ENCODE measurements at places on chromosomes 5 and 9. TPM values are rescaled to one million over a fixed set of nuclear protein-coding genes. Genes with fewer than 3 reads are reported as not detected.

DNA sequence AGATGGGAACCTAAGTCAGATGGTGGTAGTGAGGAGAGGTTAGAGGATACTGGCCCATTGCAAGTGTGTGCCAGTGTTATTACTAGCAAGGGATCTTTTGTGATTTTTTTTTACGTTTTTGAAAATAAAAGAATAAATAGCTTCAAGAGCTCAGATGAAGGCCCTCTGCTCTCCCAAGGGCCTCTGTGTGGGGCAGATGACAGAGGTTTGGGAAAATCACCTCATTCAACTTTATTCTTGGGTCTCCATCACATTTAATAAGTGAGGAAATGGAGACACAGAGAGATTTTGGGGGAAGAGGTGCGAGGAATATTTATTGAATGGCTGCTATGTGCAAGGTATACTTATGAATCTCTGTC is 10.1 kb upstream of the TRAF1 start:
- peaks cover 57% of the 10 kb centered on the region for H3K4me1 ChIP-seq
- DNase-seq: no peak
- H3K27me3 ChIP-seq: peaks cover 8% of the 10 kb centered on the region

DNA sequence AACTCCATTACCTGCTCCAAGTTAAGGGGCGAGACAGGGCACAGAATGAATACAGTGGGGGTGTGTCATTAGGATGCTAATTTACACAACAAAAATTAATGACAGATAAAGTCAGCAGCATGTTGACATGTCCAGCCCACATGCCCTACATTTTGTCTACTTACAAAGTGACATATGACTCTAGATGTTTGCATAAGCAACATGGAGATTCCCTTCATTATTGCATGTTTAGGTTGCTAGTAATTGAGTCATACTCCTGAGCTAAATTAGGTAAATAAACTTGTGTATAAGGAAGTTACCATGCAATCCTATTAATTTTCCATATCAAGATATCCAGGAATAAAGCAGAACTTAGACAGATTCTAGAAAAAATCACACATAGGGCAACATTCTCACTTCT is 232.2 kb downstream of the PDE4D start:
- peaks cover 15% of the 10 kb centered on the region for H3K4me1 ChIP-seq
- H3K36me3 ChIP-seq: no peaks in the 10 kb centered on the region
- no peaks in the 10 kb centered on the region for H3K27me3 ChIP-seq
- no peak overlapping the region for H3K4me3 ChIP-seq
- no peak for DNase-seq
- H3K27ac ChIP-seq: no peak overlapping the region

GRCh38 chr5:1919209-1919566 is 36.5 kb upstream of the IRX4 start:
- no peaks in the 10 kb centered on the region for H3K36me3 ChIP-seq
- H3K27me3 ChIP-seq: no peaks in the 10 kb centered on the region
- no peak for DNase-seq

CACNA1B gene
- total RNA-seq: not detected

- no peaks in the 10 kb centered on the region for H3K4me1 ChIP-seq
- H3K36me3 ChIP-seq: no peaks in the 10 kb centered on the region
- no peak for DNase-seq
- H3K27ac ChIP-seq: no peak overlapping the region
- peaks cover 9% of the 10 kb centered on the region for H3K27me3 ChIP-seq
These were observed 10.2 kb downstream of the NIPSNAP3B start for GRCh38 chr9:104774132-104774531.

DNA sequence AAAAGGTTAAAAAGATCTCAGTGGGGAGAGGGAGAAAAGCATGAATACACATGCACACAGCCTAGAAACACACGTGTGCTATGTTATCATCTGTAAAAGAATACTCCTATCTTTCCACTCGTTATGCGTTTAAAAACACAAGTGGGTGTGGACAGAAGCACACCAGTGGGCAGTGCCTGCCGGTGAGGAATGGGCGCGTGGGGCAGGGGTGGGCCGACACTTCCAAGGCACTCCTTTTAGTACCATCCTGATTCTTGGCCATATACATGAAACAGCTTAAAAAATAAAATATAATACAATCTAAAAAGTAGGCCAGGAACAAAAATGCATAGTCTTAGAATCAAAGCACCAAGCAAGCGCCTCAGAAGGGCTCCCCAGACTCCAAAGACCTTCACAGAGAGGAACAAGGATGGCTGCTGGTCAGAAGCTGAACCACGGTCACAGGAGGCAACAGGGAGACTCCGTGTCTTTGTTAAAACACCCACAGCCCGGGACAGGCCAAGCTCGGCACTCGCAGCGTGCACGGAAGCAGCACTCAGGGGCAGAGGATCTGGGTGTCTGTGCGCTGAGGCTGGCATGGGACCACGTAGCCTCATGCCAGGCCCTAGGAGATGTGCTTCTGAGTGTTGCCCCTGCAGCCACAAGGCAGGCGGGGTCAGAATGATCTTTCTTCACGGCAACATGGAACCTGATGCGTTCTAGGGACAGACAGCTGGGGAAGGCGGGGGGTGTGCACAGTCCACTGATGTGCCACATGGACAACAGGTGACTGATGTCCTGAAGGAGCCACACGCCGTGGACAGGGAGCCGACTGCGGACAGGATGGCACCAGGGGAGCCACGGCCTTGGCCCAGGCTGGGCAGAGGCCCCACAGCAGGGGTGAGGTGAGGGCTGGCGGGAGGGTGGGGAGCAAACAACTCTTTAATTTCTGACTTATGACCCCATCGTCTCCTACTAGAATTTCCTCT is 15.9 kb downstream of the BRD9 start:
- H3K27me3 ChIP-seq: no peaks in the 10 kb centered on the region
- no peak overlapping the region for H3K4me3 ChIP-seq
- DNase-seq: no peak
- H3K36me3 ChIP-seq: peaks cover 59% of the 10 kb centered on the region
- no peak overlapping the region for H3K27ac ChIP-seq
- H3K4me1 ChIP-seq: peaks cover 4% of the 10 kb centered on the region

DNA sequence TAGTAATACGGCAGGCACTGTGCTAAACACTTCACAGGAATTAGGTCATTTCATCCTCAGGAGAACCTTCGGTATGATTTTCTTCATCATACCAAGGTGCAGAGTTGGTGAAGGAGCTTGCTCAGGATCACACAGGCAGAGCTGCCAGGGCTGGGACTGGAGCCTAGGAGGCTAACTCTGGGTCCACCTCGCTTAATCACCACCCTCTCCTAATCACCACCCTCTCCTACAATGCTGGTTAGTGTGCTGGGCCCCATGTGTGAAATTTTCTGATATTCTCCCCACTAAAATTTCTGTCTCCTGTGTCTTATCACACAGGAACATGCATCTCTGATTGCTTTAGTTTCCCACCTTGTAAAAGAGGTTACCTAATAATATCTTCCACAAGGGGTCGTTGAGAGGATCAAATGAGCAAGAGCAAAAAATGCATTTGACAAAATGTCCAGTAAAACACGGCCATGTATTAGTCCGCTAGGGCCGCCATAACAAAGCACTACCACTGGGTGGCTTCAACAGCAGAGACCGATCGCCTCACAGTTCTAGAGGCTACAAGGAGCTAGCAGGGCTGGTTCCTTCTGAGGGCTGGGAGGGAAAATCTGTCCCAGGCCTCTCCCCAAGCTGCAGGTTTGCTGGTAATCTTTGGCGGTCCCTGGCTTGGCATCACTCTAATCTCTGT is 128.2 kb upstream of the NFIB start:
- no peaks in the 10 kb centered on the region for H3K36me3 ChIP-seq
- no peak overlapping the region for H3K4me3 ChIP-seq
- H3K27ac ChIP-seq: no peak overlapping the region
- H3K4me1 ChIP-seq: no peaks in the 10 kb centered on the region
- DNase-seq: no peak
- H3K27me3 ChIP-seq: peaks cover 4% of the 10 kb centered on the region

DNA sequence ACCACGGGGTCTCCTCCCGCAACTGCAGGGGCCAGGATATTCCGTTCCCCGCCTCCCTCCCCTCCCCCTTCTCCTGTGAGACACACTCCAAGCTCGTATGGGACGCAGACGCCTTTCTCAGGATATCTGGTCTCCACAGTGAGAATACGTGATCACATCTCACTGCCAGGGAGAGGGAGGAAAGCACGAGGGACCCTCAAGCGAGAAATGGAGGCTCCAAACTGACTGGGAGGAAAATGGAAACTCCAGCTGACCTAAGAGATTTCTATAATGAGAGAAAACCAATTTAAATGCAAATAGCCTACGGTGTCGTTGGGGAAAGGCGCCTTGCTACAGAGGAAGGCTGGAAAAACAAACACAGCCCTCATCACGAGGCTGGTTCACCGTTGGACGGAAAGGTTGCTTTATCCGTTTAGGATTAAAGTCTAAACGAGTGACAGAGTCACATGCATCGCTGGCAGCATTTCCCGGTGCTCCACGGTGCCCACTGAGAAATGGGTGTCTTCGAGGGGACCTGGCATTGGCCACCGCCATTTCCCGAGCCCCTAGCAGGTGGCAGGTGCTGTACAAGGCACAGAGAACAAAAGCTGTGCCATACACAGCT is 116.9 kb upstream of the CPEB4 start:
- H3K36me3 ChIP-seq: no peaks in the 10 kb centered on the region
- H3K27ac ChIP-seq: no peak overlapping the region
- no peak for DNase-seq

GRCh38 chr5:144583541-144584449 is 413.1 kb downstream of the KCTD16 start:
- H3K4me1 ChIP-seq: no peaks in the 10 kb centered on the region
- H3K36me3 ChIP-seq: no peaks in the 10 kb centered on the region
- no peaks in the 10 kb centered on the region for H3K27me3 ChIP-seq

MYMK gene
- not detected for total RNA-seq

DROSHA gene
- 69.8 TPM for total RNA-seq

TICAM2 gene
- total RNA-seq: 0.55 TPM

DNA sequence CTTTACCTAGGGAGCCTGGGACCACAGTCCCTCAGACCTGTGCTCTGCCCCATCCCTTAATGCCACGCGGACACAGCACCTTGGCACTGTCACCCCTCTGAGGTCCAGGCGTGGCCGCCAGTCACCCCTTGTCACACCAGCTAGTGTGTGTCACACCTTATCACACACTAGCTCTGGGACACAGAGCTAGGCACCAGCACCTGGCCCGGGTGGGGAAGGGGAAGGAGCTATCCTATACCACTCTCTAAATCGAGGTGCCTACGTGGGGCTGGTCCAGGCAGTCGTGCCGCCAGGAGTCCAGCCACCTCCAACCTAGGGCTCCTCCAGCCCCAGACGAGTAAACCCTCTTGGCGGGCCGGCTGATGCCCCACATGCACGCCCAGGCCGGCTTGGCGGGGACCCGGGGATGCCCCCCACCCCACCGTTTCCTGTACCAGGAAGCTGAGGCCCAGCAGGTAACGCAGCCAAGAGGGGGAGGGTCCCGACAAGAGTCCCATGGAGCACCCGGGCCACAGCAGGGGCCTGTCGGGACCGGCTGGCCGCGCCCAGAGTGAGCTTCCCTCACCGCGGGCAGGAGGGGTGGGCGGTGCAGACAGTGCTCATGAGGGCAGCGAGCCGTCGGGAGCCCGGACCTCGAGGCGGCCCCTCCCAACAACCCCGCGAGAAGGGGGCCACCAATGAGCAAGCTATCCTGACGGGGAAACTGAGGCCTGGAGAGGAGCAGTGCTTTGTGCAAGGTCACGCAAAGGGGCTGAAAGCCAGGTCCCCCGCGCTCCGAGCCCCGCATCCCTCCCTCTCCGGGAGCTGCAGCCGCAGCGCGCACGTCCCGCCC is 550 bp downstream of the CORO2A start:
- H3K36me3 ChIP-seq: no peaks in the 10 kb centered on the region
- no peaks in the 10 kb centered on the region for H3K27me3 ChIP-seq
- peaks cover 31% of the 10 kb centered on the region for H3K4me1 ChIP-seq

GRXCR2 gene
- total RNA-seq: not detected

DNA sequence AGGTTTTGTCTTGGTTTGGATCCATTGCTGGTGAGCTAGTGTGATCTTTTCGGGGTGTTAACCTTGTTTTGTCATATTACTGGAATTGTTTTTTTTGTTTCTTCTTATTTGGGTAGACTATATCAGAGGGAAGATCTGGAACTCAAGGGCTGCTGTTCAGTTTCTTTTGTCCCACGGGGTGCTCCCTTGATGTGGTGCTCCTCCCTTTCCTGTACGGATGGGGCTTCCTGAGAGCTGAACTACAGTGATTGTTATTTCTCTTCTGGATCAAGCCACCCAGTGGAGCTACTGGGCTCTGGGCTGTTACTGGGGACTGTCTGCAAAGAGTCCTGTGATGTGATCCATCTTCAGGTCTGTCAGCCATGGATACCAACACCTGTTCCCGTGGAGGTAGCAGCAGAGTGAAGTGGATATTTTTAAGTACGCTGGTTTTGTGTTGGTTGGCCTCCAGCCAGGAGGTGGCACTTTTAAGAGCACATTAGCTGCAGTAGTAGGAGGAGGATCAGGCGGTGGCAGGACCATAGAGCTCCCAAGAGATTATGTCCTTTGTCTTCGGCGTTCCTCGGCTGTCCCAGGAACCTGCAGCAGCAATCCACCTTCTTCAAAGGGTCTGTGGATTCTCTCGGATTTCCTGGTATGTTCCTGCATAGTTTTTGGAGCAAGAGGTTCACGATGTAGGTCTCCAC is 27.2 kb downstream of the SCAMP1 start:
- H3K36me3 ChIP-seq: peaks cover 24% of the 10 kb centered on the region
- no peak overlapping the region for H3K27ac ChIP-seq
- H3K27me3 ChIP-seq: no peaks in the 10 kb centered on the region
- peaks cover 5% of the 10 kb centered on the region for H3K4me1 ChIP-seq

DNA sequence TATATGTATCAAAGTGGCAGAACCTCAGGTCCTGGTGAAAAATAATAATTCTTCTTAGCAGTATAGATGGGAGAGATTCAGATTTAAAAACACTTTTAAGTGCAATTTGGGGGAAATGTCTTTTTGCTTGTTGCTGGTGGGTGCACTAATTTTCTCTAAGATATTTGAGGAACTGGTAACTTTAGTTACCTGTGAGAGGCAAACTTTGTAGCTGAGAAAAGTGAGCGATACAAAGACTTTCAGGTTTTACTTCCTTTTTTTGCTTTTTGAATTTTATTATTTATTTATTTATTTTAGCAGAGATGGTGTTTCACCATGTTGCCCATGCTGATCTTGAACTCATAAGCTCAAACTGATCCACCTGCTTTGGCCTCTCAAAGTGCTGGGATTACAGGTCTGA is 303.1 kb upstream of the PTGER4 start:
- no peak overlapping the region for H3K27ac ChIP-seq
- H3K4me1 ChIP-seq: peaks cover 34% of the 10 kb centered on the region
- H3K27me3 ChIP-seq: no peaks in the 10 kb centered on the region
- no peak overlapping the region for H3K4me3 ChIP-seq
- no peak for DNase-seq

BTNL3 gene
- not detected for total RNA-seq

- H3K27ac ChIP-seq: no peak overlapping the region
- peaks cover 3% of the 10 kb centered on the region for H3K27me3 ChIP-seq
- peaks cover 6% of the 10 kb centered on the region for H3K4me1 ChIP-seq
- no peak for DNase-seq
- no peaks in the 10 kb centered on the region for H3K36me3 ChIP-seq
These were observed 112.2 kb upstream of the SHB start for GRCh38 chr9:38181232-38181631.

FKBP15 gene
- total RNA-seq: 36.3 TPM

All from activated CD8-positive, alpha-beta T cell treated with anti-CD3 and anti-CD28 coated beads, Interleukin-2, amount 10 ng/mL, durations not matched to agents 7 days and 5 days (primary cell).